ENCODE measurements at places on chromosomes 1 and 21.
A peak's percentile ranks its signal among the peaks of the same experiment; 100 is the strongest.

GRCh38 chr1:86633921-86634320 is 70.5 kb upstream of the SH3GLB1 start:
- no peak for DNase-seq

DNA sequence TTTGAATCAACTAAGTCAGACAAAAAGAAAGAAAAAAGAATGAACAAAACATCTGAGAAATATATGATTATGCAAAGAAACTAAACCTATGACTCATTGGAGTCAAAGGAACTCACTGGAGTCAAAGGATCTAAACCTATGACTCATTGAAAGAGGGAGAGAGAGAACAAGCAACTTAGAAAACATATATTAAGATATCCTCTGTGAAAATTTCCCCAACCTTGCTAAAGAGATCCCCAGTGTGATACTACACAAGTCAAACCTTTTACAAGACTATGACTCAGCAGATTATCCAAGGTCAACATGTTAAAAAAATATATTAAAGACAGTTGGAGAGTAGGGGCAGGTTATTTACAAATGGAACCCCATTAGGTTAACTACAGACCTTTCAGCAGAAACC is 1538.3 kb downstream of the NCAM2 start:
- DNase-seq = no peak

- no peak for DNase-seq
Observed at GRCh38 chr1:53214376-53214940, 6.0 kb downstream of the CZIB start.

GRCh38 chr21:45332981-45333582 is 45.4 kb upstream of the POFUT2 start:
- DNase-seq = no peak

DNA sequence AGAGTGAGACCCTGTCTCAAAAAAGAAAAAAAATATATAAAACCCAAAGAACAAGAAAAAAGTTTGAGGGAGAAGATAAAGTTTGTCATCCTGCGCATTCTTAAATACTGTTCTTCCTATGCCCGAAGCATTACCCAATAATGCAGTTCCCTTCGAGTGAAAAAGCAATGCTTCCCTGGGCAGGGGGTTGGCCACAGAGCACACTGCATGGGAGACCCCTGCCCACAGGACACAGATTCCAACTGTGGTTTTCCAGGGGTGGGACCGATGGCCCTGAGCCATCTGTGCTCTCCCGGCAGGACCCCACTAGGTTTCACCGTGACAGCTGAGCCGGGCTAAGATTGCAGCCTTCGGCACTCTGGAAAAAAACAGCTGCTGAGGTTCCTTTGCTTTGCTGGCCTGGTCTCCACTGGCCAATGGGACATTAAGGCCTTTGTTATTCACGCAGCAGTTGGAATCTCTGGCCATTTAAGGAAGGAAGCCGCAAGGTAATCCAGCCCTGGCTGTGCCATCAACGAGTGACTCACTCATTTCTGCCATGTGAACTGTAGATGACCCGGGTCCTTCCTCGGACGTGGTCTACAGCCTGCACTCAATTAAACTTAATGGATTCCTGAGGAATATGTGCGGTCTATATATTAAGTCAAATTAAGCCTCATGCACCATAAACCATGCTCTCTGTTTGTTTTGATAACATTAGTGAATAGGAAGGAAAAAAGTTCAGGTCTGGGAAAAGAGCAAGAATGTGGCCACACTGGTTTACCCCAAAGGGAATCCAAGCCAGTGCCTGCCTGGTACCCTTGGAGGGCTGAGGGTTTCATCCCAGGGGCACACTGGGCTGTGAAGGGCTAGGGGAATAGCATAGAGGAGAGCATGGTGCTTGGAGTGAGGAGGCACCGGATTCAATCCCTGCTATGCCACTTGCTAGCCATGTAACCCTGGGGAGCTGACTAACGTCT is 163.2 kb downstream of the ZBTB18 start:
- DNase-seq = no peak

GRCh38 chr1:14452551-14452950 is 145.9 kb upstream of the KAZN start:
- DNase-seq = no peak

- no peak for DNase-seq
Observed at GRCh38 chr21:44273046-44273445, 11.3 kb upstream of the DNMT3L start.

- DNase-seq = peak; percentile 41
Observed at GRCh38 chr1:153617663-153618062, 1.5 kb upstream of the S100A14 start.

DNA sequence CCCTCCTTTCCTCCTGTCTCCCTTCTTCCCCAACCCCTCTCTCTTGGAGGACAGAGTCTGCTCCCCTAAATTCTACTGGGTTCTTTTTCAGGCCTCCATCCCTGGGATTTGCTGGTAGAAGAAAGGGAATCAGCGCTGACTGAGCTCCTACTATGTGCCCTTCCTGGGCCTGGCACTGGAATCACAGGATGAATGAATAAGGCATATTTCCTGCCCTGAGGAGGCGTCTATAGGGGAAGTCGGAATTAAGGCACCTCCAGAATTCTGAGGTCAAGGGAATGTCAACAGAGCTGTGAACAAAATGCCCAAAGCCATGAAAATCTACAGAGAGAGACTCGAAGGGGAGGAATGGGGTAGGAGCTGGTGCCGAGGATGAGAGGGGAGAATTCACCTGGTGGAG is 17.4 kb upstream of the BTG2 start:
- no peak for DNase-seq

DNA sequence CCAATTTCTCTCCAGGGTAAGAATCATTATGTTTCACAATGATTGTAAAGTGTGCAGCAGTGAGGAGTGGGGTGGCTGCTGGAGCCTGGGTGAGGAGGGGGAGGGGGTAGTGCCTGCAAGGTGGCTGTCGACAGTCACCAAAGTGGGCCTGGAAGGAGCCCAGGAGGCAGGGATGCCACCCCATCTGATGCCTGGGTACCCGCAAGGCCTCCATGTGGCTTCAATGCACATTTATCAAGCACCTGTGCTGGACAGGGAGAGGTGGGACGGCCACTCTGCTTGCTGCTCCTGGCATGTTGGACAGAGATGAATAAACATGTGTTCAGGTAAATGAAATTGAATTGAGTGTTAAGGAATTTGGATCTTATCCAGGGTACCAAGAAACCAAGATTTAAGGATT is 78.8 kb upstream of the DISP3 start:
- no peak for DNase-seq

- no peak for DNase-seq
Observed at GRCh38 chr21:33883118-33883517, 32.5 kb downstream of the ATP5PO start.

DNA sequence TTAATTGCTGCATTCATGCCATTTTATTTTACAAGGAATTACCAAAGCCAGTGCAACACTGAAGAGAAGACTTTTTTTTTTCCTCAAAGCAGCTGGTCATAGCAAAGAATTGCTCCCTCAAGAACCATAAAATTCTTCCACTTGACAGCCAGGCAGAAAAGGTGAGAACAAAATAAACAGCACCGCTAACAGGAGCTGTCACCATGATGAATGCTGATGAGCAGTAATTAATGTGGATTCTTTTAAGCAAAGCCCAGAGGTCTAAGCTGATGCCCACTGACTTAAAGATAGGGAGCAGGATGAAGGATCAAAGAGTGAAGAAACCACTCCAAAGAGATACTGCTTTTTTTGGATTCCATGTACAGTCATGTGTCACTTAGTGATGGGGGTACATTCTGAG is 428.4 kb downstream of the BRINP3 start:
- DNase-seq = no peak

Data from naive thymus-derived CD8-positive, alpha-beta T cell (primary cell).